ENCODE measurements at places on chromosomes 7 and 10.

- DNase-seq: no peak
These were observed 30.0 kb upstream of the KLHL7 start for GRCh38 chr7:23075571-23075970.

DNA sequence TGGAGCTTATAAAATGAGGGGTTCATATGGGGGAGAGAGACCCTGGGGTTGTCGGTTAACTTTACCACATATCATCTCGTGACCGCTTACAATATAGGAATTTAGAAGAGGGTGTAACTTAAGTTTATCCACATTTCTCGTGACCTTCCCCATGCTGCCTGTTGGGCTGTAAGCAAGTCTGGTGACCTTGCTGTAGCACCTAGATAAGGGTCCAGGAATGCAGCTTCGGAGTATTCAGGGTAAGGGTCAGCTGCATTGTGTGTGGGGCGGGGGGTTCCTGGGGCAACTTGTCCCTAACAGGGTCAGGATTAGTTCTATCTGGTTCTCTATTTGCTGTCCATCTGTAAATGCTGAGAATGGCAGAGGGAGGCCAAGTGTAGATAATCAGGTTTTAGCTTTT lies 1.3 kb upstream of the CHST3 start:
- no peak for DNase-seq

DNA sequence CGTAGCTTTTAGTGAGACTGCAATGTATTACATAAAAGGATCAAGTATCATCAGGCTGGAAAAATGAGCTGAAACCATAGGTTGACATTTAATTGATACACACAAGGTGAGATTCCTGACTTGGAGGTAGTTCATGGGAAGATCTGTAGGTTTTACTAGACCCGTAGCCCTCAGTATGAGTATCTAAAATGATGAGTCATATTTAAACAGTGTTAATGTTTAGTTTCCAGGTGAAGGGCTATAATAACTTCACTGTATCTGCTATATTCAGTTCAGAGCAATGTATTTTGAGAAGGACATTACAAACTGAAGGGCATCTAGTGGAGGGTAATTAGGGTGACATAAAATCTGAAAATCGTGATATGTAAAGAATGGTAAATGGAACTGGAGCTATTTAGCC lies 35.0 kb downstream of the ENTPD1 start:
- DNase-seq: no peak

DNA sequence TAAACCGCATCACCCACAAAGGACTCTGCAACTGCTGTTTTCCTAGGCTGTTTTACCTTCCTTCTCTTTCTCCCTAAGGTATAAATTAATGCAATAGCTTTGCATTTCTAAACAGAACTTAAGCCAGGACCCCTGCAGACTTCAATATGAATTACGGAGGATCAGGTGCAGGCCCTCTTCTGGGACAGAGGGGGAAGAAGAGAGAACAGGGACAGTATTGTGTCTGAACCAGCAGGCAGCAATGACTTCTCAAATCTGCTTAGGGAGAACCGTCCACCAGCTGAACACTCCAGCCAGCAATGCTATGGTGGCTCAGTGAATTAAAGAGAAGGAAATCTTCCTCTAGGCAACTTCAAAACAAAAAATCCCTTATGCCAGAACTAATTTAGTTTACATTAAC lies 35.7 kb downstream of the POLR3A start:
- DNase-seq: no peak

- DNase-seq: no peak
These were observed 188.1 kb upstream of the CELF2 start for GRCh38 chr10:10829576-10829975.
